K562 (cell line): ENCODE measurements at places on chromosomes 16 and 17.

DNA sequence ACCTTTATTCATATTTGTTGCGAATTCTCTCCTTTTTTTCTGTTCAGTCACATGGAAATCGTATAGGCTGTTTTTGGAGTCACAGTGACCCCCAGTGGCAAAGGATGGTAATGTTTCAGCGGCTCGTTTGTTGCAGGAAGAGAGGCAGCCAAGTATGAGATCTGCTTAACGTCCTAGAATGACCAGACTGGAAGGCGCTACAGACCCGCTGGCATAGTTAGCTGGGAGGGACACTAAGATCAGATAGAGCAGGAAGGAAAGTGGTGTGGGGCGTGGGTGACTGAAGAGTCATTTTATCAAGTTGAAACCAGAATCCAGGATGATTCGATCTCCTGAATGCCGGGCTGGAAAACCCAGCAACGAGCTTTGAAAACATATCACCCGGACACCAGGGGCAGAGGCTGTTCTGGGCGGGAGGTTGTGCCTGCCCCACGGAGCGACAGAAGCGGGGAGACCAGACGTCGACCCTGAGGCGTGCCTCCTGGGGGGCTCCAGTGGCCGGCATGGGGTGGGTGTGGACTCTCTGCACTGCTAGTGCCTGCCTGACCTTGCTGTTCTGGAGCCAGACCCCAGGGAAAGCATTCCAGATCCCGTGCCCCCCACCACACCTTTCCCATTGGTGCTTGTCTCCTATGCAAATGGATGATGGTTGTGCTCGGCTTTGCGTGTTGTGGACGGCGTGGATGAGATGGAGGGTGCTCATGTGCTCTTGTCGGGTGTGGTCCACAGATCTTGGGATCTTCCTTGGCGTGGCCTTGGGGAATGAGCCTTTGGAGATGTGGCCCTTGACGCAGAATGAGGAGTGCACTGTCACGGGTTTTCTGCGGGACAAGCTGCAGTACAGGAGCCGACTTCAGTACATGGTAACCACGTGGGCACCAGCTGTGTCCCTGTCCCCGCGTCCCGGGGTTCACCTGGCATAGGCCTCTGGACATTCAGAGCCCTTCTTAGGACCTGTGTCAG, 7.7 kb downstream of the IL34 start:
- peak; percentile 75 for DNase-seq

DNA sequence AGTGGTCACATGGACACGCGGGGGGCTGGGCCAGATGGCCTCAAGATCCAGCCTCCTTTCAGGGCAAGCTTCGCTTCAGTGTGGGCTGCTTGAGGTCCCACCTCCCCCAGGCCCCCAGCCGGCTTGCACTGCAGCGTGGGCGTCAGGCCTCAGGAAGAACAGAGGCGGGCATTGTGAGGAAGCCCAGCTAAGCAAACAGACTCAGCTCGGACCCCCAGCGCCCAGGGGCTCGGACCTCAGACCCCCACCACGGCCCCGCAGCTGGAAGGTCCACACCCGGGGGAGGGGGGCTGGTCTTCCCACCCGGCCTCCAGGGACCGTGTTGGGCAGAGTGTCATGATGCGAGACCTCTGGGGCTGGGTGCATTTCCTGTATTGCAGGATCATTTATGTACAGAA, 24.7 kb upstream of the ZNF469 start:
- DNase-seq, result no peak

DNA sequence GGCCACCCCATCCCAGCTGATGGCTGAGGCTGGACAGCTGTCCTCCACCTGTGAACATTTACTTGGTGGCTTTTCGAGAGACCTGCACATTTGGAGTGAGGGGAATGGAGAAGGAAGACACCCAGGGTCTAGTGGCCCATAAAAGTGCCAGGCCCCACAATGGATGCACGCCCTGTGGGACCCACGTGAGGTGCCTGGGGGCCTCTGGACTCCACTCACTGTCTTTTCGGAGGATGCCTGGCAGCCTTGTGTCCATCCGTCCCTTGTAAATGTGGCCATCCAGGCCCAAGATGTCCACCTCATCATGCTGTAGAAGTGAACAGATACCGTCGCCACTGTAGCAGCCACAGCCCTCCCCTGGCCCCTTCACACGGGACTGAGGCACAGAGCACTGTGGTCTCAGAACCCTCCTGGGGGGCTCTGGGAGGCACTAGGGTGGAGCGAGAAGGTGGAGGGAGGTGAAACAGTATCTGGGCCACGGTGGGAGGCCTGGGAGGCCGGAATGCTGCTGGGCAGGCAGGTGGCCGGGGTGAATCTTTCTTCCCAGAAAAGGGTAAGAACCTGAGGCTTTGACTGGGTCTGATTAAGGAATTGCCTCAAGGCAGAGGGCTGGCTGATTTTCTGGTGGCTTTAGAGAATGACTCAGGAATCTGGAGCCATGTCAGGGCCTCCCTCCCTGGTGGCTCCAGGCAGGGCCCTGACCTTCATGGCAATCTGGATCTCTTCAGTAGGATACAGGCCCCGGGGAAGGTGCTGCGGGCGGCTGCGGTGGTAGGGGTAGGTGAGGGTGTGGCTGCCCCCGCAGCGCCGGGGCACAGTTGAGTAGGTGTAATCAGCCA, 11.5 kb downstream of the UBALD2 start:
- DNase-seq, result no peak

DNA sequence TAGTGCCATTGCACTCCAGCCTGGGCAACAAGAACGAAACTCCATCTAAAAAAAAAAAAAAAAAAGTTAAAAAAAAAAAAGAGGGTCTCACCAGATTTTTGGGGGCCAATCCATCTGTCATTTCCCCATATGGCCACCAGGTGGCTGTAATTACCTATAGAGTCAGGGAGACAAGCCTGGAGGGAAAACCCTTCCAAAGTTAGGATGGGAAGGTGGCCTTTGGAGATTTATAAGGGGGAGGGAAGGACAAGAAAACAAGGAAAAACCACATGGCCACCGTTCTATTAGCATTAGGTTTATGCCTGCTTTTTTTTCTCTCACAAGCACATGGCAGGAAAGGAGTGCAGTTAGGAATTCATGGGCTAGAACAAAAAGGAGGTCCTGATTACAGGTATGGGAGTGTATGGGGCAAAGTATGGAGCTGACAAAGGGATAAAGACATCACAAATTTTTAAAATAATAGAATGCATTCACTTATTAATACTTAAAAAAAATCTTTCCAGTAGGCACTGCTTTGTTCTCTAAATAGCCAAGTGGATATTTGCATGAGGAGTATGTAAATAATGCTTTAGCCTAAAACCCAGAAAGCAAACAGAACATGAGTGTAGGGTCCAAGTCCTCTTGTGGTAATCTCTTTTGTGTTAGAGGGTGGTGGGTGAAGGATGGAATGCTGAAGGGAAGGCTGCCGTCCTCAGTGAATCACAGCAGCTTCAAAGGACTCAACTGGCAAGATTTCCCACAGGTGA, 5.1 kb downstream of the CYB5D1 start:
- DNase-seq, result peak; percentile 45

DNA sequence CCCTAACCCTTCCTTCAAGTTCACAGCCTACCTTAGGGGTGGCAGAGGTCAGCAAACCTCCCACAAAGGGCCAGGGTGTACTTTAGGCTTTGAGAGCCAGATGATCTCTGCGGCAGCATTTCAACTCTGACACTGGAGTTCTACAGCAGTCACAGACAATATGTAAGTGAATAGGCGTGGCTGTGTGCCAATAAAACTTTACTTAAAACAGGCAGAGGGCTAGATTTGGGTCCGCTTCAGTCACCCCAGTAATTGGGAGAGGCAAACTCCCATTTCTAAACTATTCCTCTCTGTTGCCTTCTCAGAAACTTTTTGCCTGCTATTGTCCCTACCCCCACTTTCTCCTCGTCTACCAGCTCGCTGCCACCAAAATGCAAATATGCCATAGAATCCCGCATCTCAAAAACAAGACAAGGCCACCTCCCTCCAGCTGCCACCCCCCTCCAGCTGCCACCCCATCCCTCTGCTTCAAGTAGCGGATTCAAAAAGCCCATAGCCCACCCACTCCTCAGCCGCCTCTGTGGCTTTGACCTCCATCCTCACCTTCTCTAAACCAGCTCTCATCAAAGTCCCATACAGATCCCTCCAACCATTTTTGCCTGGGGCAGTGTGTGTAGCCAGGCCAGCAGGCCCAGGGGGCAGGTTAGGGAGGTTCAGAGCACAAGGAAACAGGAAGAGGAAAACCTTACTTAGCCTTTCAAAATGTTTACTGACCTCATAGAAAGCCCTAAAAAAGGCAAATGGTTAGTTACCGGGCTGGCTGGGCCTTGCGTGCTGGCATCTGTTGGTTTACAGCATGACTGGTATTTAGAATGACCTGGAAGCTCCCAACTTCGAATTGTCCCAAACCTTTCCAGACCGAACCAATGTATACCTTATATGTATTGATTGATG, 19.9 kb upstream of the DNAH17 start:
- DNase-seq, result no peak

GRCh38 chr17:32319548-32319905, 22.4 kb downstream of the C17orf75 start:
- DNase-seq, result peak; percentile 81

- DNase-seq, result no peak
Measured at GRCh38 chr17:64611369-64611768, 50.7 kb downstream of the SMURF2 start.

GRCh38 chr17:15971098-15971678, 26.3 kb downstream of the ADORA2B start:
- DNase-seq, result no peak

DNA sequence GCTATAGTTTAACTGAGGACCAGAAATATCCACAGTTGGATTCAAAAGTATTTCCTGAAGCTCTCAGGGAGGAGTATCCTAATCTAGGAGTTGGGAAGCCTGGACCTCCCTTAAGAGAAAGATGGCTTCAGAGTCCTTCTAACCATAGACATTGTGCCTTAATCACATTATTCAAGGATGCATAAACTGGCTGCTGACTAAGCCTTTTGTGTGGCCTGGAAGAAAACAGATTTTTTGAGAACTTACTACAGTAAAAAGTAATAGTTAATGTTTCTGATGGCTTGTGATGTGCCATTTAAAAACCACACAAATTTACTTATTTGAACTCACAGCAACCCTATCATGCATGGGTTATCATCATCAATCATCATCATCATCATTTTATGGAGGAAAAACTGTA, 126.2 kb upstream of the RPL38 start:
- DNase-seq, result no peak

DNA sequence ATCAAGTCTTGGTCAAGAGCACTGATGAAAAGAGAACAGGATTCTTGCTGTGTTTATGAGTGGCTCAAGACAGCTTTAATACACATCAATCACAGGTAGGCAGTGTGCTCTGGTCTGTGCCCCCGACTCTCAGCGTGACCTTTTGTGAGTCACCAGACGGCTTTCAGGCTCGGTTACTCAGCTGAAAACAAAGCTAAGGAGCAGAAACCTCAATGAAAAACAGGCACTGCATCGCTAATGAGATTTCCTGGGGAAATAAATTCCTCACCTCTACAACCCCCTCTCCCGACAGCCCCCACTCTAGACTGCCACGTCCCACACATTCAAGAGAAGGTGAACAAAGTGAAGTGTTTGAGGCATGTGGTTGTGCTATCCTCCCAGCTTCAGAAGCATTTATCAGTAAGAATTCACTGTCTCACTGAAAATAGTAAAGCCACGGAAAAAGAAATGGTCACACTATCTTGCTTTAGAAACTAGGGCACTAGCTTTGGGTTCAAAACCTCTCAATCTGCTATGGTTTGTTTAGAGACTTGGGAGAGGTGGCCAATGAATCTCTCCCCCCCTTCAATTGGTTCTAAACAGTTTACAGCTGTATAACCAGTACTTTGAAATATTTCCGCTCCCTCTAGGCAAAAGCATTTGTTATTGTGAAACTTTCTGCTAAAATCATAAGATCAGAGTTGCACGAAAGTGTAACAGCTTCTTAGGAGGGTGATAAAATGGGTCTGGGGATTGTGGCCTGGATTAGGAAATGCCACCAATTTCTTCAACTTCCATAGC, 199.5 kb upstream of the PMFBP1 start:
- peak; percentile 2 for DNase-seq

DNA sequence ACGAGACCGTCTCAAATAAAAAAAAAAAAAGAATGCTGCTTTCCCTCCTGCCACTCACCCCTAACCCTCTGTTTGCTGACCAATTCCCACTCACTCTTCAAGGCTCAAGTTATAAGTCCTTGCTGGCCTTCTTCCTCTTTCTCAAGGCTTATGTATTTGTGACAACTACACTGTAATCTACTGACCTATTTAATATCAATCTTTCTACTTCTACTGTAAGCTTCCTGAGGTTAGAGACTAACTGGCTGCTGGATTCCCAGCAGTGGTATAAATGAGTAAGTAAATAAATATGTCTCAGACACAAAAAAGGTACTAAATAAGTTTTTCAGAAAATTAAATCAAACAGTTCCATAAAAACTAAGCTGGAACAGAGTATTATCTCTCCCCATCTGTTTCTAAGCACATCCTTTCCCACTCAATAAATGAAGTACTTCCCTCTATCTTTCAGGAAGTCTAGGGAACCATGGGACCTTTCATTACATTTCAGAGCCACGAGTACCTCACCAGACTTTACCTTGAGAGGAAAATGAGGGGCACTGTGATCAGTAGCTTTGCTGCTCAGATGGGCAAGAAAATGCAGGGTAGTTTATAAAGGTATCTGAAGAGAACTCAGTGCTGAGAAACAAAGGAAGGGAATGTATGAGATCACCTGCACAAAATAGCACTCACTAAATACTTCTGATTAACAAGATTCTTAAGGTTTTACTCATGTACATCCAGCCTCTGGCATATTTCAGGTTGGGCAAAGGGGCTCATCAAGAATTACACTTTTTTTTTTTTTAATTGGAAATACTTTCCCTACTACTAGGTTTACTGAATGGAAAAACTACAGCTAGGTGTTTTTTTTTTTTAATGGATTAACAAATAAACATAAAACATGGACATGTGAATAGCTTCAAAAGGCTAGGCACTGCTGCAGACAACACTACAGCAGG, 10.8 kb downstream of the SSH2 start:
- DNase-seq, result no peak

DNA sequence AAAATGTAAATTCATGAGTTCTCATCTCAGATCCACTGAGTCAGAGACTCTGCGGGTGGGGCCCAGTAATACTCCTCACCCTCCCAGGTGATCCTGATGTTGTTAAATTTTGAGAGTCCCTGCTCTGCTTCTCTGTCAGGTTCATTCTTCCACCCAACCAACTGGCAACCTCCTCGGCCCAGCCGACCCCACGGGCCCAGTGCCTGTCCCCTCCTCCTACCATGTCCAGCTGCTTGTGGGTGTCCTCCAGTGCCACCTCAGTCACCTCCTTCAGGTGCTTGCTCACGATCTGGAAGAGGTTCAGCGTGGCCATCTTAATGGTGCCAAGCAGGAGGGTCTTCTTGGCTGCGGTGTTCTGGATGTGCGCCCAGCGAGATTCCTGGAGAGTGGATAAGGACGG, 9.8 kb downstream of the CCDC42 start:
- DNase-seq, result no peak

- DNase-seq, result no peak
Measured at GRCh38 chr16:76771216-76771615, 419.8 kb upstream of the MON1B start.
